ENCODE measurements at places on chromosomes 16 and 17.

DNA sequence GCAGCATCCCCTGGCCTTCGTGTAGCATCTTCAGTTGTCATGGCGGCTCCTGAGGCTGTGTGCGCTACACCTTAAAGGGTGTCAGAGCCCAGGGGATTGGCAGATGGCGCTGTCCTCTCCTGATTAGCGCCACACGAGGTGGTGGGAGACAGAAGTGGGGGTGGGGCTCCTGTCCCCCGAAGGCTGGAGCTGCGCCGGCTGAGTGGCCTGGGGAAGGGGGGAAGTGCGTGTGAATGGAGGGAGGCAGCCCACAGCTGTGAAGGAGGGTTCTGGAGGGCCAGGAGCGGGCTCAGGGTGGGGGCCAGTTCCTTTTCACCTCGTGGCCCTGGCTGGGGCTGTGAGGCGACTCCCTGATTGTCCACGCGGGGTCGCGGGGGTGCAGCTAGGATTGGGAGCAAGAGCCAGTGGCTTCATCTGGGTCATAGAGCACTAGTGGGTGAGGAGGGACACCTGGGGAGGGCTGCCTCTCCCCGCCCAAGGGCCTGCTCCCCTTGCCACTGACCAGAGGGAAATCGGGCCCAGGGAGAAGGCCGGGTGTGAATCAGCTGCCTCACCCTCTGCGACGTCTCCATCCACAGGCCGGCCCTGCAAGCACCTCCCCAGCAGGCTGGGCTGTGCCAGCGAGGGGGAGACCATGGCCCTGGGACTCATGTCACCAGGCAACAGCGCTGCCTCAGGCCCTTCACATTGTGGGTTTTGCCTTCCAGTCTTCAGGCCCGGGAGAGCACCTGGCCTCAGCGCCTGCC is 14.1 kb downstream of the BAHCC1 start:
- DNase-seq = no peak

- no peak for DNase-seq
These were observed 8.2 kb downstream of the CREBBP start for GRCh38 chr16:3872216-3872895.

GRCh38 chr16:69410219-69410990 is 14.0 kb upstream of the CYB5B start:
- no peak for DNase-seq

GRCh38 chr17:81684442-81684911 is 666 bp downstream of the HGS start:
- no peak for DNase-seq

DNA sequence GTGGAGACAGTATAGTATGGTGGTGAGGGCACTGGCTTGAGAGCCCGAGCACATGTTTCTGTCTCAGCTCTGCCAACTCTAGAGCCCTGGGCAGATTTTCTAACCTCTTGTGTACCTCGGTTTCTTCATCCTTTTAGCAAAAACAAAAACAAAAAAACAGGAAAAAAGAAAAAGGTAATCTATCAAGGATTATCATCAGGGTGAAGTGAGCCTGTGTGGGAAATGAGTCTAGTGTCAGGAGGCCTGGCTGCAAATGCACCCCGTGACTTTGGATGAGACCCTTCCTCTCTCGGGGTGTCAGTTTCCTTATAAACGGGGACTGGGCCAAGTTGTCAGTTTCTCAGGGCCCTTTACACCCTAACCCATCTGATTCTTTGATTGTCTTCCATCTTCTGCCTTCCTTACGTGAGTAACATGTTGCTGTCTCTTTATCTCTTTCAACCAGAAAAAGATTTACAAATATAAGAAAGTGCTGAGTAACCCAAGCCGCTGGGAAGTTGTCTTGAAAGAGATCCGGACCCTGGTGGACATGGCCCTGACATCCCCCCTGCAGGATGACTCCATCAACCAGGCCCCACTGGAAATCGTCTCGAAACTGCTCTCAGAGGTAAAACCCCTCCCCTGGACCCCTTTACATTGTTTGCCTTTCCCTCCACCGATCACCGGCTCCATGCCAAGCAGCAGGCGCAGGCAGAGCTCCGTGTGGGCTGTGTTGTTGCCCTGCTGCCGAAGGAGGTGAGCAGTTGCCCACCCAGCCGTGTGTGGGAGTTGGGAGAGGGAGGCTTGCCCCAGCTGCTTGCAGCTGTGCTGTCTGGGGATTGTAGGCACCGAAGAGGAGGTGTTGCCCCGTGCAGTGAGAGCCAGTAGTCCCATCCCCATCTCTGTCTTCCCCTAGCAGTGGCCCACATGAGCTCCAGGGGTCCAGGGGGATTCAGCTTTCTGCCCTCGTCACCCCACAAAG is 127.1 kb upstream of the PLCG2 start:
- DNase-seq = peak; percentile 70
